M059J (cell line): ENCODE measurements at places on chromosomes 1 and 21. TPM values are rescaled to one million over a fixed set of nuclear protein-coding genes. Genes with fewer than 3 reads are reported as not detected.

- no peak for DNase-seq
These were observed 242.3 kb downstream of the TOMM20 start for GRCh38 chr1:234886081-234886984.

GRCh38 chr1:224472806-224473205 is 38.2 kb upstream of the WDR26 start:
- DNase-seq, result no peak

DNA sequence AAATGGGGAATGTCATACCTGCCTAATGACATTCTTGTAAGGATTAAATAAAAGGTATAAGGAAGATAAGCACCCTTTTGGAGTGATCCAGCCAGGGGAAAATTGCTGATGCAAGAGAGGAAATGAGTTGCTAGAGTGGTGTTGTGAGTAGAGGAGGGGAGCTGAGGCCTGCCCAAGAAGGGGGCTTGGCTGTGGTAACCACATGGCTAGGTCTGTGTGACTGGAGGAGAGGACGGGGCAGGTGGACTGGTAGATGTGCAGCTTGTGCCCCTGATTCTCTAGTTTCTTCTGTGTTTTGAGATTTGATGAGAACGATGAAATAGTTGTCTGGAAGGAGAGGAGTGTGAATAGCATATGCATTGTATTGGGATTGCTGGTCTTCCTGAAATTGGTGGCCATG is 6.6 kb downstream of the TXLNA start:
- DNase-seq, result no peak

S100A7A gene
- not detected in 2 replicates for total RNA-seq

DNA sequence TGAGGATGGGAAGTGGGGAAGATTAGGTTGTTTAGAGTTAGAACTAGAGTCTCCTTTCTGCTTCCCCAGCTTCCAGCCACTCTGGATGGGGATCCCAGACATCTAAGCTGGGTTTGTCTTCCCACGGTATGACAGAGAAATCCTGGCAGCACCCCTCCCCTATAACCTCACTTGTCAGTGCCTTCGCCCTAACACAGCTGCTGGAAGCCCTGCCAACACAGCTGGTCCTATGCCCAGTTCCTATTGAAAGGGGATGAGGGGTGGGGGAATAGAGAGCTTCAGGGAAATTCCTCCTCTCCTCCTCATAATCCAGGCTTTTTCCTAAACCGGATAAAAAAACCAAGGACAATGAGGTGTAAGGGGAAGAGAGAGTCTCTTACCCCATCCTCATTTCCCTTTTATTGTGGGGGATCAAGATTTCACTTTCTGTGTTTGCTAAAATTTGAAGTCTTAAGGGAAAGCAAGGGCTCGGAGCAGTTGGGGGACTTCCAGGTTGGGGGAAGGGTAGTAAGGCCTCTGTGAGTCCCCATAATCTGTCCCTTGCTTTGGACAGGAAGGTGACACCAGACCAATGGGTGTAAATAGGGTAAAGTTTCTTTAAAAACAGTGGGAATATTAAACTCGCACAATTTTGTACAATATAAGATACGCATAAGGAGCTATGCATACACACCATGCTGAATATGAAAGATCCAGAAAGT is 590 bp downstream of the TMOD4 start:
- DNase-seq, result no peak

CYYR1 gene
- not detected in 2 replicates for total RNA-seq

GRCh38 chr1:148385371-148386030 is 97.6 kb downstream of the PPIAL4G start:
- no peak for DNase-seq

GRCh38 chr1:188281921-188282320 is 1453.2 kb downstream of the PLA2G4A start:
- no peak for DNase-seq

GRCh38 chr1:31938184-31938975 is at the start of gene PTP4A2:
PTP4A2 (minus strand) TSS chr1:31938368; CDS start chr1:31919065, 19,303 bp downstream.
- DNase-seq, result peak; percentile 90

PERM1 gene
- total RNA-seq, result 0.37 and 1.0 TPM in 2 replicates

GRCh38 chr1:223337174-223337869 is 26.7 kb downstream of the SUSD4 start:
- DNase-seq, result no peak

DNA sequence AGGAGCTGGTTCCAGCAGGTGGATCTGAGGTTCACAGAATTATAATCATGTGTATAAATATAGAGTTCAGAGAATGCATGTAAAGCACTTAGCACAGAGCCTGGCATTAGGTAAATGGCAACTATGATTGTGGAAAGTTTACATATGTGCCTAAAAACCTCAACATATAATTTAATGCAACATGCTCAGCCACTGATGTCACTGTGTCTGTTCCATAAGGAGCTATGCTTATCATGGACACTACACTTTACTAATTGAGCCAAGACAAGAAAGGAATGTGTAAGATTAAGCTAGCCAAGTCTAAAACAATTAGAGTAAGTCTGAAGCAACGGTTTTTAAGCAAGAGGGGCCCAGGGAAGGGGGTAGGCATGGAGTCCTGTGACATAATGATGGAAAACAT is 61.5 kb downstream of the GNG12 start:
- DNase-seq, result no peak

- peak; percentile 73 for DNase-seq
These were observed 93.3 kb upstream of the CD1D start for GRCh38 chr1:158087320-158087927.

GRCh38 chr1:111085676-111086075 is 54.2 kb downstream of the DRAM2 start:
- DNase-seq, result no peak

- peak; percentile 32 for DNase-seq
These were observed 52.8 kb upstream of the USP25 start for GRCh38 chr21:15676935-15677334.

GRCh38 chr1:108590441-108590840 is 30.5 kb downstream of the EEIG2 start:
- peak; percentile 73 for DNase-seq

MMEL1 gene
- not detected in 2 replicates for total RNA-seq

TAS1R1 gene
- total RNA-seq, result 0.27 TPM in 1 of 2 replicates, not detected in the other

GRCh38 chr1:219837994-219838294 is 90.4 kb downstream of the SLC30A10 start:
- DNase-seq, result no peak

DYNLT4 gene
- 1.4 TPM in 1 of 2 replicates, not detected in the other for total RNA-seq

COL8A2 gene
- total RNA-seq, result 1.7 and 2.2 TPM in 2 replicates

EFCAB14 gene
- 71.6 and 113 TPM in 2 replicates for total RNA-seq

- no peak for DNase-seq
These were observed 90.5 kb upstream of the JAK1 start for GRCh38 chr1:65056866-65057265.

CR1L gene
- 3.6 TPM in 1 of 2 replicates, not detected in the other for total RNA-seq

GRCh38 chr1:113479713-113480676 is 89.7 kb downstream of the MAGI3 start:
- peak; percentile 64 for DNase-seq

DNA sequence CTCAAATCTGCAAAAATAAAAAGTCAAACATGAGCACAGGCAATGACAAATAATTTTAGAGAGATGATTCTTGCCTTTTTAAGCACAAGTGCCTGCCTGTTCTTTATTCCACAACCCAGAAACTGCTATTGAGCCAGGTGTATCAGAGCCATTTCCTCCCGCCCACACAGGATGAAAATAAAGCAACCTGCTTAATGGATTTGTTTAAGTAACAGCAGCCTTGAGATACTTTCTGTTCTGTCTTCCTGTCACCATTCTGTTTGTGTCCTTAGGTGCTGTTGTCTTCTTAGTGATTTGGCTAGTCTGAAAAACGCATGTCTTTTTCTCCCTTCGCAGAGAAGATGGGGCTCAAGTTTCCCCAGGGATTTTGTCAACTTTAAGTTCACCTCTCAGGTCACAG is 11.4 kb downstream of the RPE65 start:
- DNase-seq, result no peak

TAL1 gene
- total RNA-seq, result not detected in 2 replicates

- DNase-seq, result peak; percentile 66
These were observed 2.1 kb upstream of the AHDC1 start for GRCh38 chr1:27605796-27606707.

DNA sequence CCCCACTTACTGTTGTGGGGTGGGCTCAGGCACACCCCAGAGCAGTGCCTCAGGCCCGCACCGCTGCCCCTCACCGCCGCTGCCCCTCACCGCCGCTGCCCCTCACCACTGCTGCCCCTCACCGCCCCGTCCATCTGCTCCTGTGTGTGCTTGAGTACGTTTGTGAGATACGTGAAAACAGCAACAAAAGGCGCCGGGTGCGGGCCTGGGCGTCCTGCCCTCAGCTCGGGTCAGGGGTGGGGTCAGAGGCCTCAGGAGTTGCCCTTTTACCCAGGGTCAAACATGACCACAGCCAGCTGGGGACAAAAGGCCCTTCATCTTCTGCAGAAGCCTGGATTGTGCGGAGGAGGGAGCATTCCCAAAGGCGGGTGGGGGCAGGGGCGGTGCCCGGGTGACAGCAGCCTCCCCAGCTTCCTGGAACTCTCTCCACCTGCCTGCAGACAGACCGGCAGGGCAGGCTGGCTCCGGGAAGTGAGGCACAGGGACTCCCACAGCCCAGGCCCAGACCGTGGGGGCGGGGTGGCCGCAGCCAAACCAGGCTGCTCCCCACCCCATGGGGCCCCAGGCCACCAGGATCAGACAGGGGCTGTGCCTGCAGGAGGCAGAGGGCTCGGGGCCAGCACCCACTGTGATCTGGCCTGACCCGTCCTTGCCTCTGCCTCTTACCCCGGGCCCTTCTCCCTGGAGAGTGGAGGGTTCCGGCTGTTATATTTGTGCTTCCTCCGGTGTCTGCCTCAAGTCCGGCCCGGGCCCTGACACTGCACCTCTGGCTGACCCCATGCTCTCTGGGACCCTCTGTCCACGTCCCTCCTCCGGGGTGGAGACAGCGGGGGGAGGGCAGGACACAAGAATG is 2.3 kb upstream of the VWA1 start:
- no peak for DNase-seq
